DMS79 treated with DMSO at 0.1 percent for 48 hours (cell line): ENCODE measurements at places on chromosomes 3 and 15.

DNA sequence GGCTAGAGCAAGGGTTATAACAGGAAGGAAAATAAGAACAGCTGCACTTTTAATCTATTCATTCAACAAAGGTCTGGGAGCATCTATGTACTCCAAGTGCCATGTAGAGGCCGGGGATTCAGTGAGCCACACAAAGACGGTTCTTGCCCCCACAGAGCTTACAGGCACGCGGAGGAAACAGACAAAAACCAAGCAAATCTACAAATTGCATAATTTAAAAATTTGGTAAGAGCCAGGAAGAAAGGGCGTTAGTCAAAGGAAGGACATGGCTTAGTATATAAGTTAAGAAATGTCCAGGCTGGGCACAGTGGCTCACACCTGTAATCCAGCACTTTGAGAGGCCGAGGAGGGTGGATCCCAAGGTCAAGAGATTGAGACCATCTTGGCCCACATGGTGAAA lies 10.4 kb upstream of the GREM1 start:
- no peak for DNase-seq

DNA sequence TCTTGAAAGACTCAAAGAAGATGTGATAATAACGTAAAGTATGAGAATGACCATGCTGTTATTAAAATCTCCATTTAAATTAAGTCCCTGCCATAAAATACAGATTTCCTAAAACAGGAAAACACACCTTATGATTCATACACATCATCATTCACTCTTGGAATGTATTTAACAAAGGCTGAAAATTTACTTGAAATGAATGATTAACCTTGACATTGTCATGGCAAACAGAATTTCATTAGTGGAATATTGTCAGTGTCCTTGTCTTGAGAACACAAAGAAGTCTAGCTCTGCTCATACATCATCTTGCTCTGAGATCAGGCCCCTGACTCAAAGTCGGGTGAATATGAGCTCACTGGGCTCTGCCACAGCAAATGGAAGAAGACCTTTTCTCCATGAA lies 313.9 kb downstream of the FGF12 start:
- DNase-seq, result no peak

- DNase-seq, result no peak
These were observed 148.3 kb downstream of the DNAJB8 start for GRCh38 chr3:128318275-128318941.

DNA sequence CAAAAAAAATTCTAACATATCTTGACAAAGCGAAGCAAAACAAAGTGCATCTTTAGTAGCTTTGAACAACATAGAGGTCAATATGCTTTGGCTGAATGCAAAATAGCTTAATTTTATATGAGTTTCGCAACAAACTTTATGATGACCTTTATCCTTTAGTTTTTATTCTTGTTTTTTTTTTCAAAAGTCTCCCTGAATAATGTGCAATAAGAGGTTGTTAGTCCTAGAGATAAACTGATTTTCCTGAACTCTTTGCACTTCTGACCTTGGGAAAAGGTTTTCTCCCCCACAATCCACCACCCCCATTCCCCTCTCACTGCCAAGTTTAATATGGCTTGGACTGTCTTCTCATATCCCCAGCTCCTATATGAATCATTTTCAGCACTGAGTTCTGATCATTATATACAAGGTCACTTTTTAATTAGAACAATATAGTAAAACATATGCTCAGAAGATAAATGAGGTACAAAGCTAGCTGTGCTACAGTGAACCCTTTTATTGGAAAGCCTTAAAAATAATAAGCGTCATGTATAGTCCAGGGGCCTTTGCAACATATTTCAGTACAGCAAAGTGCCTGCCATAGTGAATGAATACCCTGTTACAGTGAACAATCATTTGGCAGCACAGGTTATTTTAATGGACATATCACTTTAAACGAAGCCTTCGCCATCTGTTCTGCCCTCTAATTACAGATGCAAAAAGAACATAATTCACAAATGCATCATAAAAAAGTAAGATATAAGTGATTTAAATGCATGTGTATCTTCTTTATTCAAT lies 496.3 kb upstream of the NR2F2 start:
- DNase-seq, result no peak

GRCh38 chr15:28889346-28889745 lies 3.6 kb downstream of the APBA2 start:
- DNase-seq, result no peak

GRCh38 chr3:155242342-155242741 lies 51.1 kb downstream of the STRIT1 start:
- no peak for DNase-seq

DNA sequence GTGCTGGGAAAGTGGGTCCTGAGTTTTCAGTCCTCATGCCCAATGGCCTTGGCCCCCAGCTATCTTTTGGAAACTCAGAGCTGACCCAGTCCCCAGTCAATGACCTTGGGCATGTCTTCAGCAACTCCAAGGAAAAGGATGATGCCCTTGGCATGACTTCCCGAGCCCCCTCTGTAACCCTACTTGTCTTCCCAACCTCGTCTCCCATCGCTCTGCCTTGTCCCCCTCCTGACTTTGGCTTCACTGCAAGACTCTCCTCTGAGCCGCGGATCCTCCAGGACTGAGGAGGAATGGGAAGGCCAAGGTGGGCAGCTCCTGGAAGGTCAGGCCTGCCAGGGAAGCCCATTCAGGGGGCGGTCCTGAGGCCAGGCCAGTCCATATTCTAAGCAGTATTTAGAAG lies 73.5 kb upstream of the MEF2A start:
- DNase-seq, result no peak

GRCh38 chr3:64094713-64095079 lies 71.4 kb upstream of the PSMD6 start:
- DNase-seq, result no peak

- DNase-seq, result no peak
These were observed 424.0 kb upstream of the NECTIN3 start for GRCh38 chr3:110647586-110647985.

DNA sequence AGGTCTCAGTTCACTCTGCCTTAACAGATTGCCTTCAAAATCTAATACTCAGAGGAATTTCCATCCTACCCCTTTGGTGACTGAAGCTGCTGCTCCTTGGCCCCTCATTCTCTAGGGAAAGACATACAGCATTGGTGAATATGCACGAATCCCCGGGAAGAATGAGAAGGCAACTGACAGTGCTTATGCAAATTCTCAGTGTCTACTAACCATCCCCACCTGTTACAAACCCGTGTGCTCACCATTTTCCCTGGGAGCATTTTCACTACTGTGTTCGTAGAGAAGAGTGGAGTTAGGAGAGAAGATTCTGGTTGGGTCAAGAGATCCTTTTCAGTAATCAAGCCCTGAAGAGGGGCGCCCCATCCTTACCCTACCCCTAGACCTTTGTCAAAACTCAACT lies 37.7 kb downstream of the SYNM start:
- DNase-seq, result no peak

DNA sequence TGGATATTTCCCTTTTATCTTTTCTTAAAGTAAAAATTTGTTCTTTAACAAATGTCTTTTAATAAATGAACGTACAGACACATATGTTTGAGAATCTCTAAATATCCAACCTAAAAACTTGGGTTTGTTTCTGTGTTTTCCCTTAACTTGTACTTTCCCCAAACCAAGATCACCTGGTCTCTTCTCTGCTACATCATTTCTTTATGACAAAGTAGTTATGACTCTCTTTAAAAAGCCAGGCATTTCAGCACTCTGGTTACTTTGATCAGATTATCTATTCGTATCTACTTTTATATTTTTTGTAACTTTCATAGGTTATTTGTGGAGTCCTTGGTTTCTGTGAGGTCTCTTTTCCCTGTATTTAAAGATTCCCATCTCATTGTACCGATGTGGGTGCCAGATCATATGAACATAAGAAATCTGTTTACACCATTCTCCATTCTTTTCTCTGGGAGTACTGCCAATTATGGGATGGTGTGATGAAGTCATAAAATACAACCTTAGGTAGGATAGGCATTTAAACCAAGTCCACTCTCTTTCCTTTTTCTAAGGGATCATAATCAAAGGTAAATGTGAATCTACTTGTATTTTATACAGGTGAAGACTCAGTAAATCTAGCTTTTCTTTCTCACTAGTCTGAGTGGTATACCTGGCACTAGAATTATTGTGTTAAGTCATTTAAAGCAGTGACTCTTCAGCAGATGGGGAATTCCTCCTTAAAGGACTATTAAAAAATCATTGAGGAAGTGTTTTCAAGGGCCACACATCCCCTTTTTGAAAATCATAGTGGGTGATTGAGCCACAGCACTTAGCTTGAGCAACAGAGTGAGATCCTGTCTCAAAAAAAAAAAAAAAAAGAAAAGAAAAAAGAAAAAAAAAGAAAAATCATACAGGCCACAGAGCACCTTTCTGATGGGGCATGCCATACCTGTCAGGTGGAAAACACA lies 12.4 kb upstream of the NFKBIZ start:
- peak; percentile 32 for DNase-seq

DNA sequence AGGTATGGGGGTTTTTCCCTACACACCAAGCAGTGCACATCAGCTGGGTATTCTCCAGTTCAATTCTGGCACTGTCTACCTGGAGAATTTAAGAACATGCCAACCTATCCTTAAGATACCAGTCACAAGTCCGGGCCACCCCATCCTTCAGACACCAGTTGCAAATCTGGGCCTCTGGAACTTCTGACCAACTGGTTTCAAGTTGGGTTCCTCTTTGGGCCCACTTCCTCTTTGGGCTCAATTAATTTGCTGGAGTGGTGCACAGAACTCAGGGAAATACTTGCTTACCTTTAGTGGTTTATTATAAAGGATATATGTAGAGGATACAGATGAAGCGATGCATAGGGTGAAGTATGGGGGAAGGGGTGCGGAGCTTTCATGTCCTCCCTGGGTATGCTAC lies 25.3 kb downstream of the GLCE start:
- DNase-seq, result no peak

DNA sequence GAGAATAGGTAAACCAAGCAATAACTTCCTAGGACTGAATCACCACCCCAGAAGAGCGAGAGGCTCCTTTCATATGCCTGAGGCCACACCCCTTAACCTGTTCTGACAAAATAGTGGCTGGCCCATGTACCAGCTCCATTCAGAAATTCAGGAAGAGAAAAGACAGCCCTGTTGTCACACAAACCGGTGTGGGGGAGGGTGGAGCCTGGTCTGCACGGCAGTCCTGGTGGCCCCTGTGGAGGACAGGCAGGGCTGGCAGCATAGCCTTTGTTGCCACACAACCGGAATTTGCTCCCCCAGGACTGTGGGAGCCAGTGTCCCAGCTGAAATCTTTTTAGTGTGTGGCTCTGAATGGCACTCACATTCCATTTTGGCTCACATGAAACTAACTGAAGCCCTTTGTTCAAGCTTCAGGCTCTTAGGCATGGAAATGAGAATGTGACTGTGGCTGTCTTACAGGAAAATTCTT lies 23.8 kb downstream of the RLBP1 start:
- peak; percentile 27 for DNase-seq

GRCh38 chr15:81419332-81419943 lies 45.4 kb upstream of the TMC3 start:
- peak; percentile 45 for DNase-seq

DNA sequence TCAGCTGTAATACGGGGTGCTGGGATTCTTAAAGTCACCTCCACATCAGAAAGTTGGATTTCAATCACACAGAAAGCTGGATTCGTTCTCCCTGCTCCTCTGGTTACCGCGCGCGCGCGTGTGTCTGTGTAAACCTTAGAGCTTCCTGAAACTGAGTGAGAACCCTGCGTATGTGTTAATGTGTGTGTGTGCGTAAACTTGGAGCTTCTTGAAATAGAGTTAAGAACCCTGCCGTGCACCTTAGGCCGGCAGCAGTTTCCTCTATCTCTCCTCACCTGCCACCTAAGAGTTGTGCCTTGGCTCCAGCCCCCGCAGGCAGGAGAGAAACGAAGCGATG lies 531 bp downstream of the LZTFL1 start:
- no peak for DNase-seq

- DNase-seq, result peak; percentile 24
These were observed 54.8 kb upstream of the SPESP1 start for GRCh38 chr15:68875377-68876116.

GRCh38 chr3:159482241-159482993 lies 506.2 kb upstream of the IL12A start:
- no peak for DNase-seq

DNA sequence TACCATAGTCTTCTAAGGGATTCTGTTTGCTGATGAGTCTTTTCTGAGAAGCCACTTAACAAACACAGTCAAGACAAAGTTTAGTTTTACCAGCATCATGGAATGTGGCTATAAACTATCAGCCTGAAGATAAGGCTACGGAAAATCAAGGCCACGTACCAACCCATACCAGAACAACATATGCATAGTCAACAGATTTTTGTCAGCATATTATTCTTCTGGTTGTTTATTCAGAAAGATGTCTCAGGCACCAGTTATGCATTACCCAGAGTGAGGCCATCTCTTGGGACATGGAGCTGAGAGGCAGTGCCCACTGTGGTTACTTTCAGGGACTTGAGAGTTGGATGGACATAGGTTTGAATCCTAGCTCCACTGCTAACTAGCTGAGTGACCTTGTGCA lies 60.4 kb downstream of the SOX2 start:
- no peak for DNase-seq

- no peak for DNase-seq
These were observed 73.4 kb downstream of the ULK4 start for GRCh38 chr3:41888368-41889076.

- no peak for DNase-seq
These were observed 35.2 kb upstream of the MYLK start for GRCh38 chr3:123919353-123919752.

GRCh38 chr3:151096716-151097115 lies 11.3 kb downstream of the MED12L start:
- peak; percentile 65 for DNase-seq

DNA sequence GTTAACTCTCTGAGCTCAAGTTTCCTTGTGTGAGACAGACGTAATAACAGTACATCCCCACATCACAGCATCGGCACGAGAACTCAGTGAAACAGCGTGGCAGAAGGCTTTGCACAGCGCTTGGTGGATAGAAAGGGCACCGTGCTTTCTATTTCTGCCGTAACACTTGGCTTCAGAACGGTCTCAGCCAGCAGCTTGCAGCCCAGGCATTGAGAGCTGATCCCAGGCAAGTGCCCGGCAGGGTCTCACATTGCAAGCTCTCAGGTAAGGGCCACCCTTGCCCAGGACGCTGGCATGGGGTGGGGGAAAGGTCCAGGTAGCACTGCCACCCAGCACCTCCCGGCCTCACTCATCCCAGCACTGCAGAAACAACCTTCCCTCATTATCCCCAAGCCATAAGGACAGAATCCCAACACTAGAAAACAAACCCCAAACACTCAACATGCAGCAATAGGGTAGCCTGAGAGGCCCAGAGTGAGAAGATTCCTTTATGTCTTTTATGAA lies 70.5 kb upstream of the ITGA11 start:
- no peak for DNase-seq

- DNase-seq, result no peak
These were observed 27.0 kb downstream of the C2CD4A start for GRCh38 chr15:62093809-62094208.

- no peak for DNase-seq
These were observed 576.3 kb downstream of the NTRK3 start for GRCh38 chr15:87680208-87680607.

GRCh38 chr3:15276028-15276724 lies 56.2 kb downstream of the SH3BP5 start:
- DNase-seq, result no peak

GRCh38 chr3:160685144-160685766 lies 8.3 kb downstream of the ARL14 start:
- DNase-seq, result no peak

GRCh38 chr3:61236556-61236955 lies 14.7 kb downstream of the FHIT start:
- no peak for DNase-seq
